ENCODE measurements at places on chromosomes 7 and 10. TPM values are rescaled to one million over a fixed set of nuclear protein-coding genes. Genes with fewer than 3 reads are reported as not detected.
A peak's percentile ranks its signal among the peaks of the same experiment; 100 is the strongest.

GRCh38 chr10:92047215-92047614 is 123.6 kb downstream of the BTAF1 start:
- H3K27me3 ChIP-seq = peaks cover 16% of the 10 kb centered on the region
- H3K4me1 ChIP-seq = peaks cover 11% of the 10 kb centered on the region
- no peaks in the 10 kb centered on the region for H3K36me3 ChIP-seq
- no peak overlapping the region for H3K4me3 ChIP-seq
- H3K27ac ChIP-seq = no peak overlapping the region

GRCh38 chr7:114273218-114273617 is 141.4 kb upstream of the FOXP2 start:
- H3K36me3 ChIP-seq = no peaks in the 10 kb centered on the region
- no peaks in the 10 kb centered on the region for H3K4me1 ChIP-seq
- H3K27me3 ChIP-seq = no peaks in the 10 kb centered on the region
- H3K27ac ChIP-seq = no peak overlapping the region
- no peak overlapping the region for H3K4me3 ChIP-seq

The CCDC172 gene
- total RNA-seq = 3.8 TPM

DNA sequence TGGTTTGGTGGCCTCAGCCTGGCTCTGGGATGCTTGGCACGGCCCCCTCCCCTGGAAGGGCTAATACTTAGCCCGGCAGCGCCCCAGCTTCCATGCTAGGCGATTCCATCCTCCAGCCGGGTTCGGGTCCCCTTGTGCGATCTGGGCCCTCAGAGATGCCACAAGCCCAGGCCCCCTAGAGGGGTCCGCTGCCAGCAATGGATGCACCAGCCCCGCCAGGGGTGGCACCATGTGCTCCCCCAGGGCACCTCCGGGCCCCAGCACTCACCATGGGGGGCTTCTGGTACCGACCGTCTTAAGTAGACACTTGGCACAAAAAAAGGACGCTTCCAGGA is 125.7 kb upstream of the KCTD7 start:
- no peak overlapping the region for H3K27ac ChIP-seq
- DNase-seq = no peak
- no peaks in the 10 kb centered on the region for H3K36me3 ChIP-seq

GRCh38 chr10:97964748-97965147 is 65.7 kb downstream of the CRTAC1 start:
- H3K27ac ChIP-seq = no peak overlapping the region
- H3K4me1 ChIP-seq = no peaks in the 10 kb centered on the region
- no peaks in the 10 kb centered on the region for H3K27me3 ChIP-seq
- no peak overlapping the region for H3K4me3 ChIP-seq
- DNase-seq = no peak

GRCh38 chr7:120615703-120616102 is 242.2 kb downstream of the TSPAN12 start:
- H3K4me3 ChIP-seq = no peak overlapping the region
- H3K36me3 ChIP-seq = no peaks in the 10 kb centered on the region
- no peaks in the 10 kb centered on the region for H3K27me3 ChIP-seq
- H3K4me1 ChIP-seq = no peaks in the 10 kb centered on the region
- DNase-seq = no peak

DNA sequence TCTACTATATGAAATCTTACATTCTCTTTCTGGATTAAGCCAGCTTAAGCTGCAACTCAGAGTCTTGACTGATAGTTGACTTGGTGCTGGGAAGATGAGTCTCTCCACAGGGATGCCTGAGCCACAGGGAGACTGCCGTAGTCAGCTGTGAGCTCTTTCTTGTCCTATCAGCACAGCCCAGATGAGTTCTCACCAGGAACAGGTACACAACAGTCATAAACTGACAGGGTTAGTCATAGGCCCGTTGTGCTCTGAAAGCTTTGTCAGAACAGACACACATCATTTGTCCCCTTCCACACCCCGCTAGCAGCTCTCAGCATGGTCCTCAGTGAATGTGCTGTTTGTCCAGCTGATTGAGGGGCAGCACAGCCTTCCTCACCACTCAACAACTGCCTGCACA is 221.6 kb downstream of the RPS24 start:
- H3K4me3 ChIP-seq = no peak overlapping the region
- DNase-seq = no peak
- no peak overlapping the region for H3K27ac ChIP-seq

The PLXDC2 gene
- 19.4 TPM for total RNA-seq

GRCh38 chr7:150958062-150958552 is 20.0 kb downstream of the KCNH2 start:
- H3K27me3 ChIP-seq = peaks cover 32% of the 10 kb centered on the region
- peaks cover 12% of the 10 kb centered on the region for H3K4me1 ChIP-seq
- DNase-seq = peak; percentile 79
- H3K4me3 ChIP-seq = peak overlapping the region; percentile 37

DNA sequence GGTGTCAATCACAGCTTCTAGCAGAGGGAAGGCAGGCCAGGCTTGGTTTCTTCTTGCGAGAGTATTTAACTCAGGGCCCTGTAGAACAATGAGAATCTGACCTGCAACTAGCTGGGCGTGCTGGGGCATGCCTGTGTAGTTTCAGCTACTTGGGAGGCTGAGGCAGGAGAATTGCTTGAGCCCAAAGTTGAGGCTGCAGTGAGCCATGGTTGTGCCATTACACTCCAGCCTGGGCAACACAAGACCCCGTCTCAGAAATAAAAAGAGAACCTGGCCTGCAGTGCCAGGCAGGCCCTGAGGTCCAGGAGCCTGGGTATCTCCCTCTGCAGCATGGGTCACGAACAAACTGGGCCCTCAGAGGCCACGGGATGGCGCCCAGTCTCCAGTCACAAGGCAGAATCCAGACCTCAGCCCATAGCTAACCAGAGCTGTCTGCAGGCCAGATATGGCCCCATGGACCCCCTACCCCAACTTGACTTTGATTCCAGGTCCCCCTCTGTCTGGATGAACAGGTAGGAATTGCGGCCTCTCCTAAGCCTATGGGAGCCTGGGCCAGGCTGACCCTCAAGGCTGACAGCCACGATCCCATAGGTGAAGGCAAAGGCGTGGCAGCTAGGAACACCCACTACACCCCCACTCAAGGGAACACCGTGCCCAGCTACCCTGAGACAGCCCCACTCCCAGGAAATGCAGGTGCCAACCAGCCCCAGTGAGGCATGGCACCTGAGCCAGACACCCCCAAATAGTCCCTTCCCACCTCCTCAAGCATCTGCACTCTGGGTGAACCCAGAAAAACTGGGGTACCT is 102.7 kb upstream of the TNRC18 start:
- H3K27me3 ChIP-seq = no peaks in the 10 kb centered on the region
- peak overlapping the region; percentile 100 for H3K27ac ChIP-seq
- peak overlapping the region; percentile 99 for H3K4me3 ChIP-seq
- peaks cover 59% of the 10 kb centered on the region for H3K36me3 ChIP-seq
- peaks cover 6% of the 10 kb centered on the region for H3K4me1 ChIP-seq

The EPHA1 gene
- total RNA-seq = 119 TPM

- no peaks in the 10 kb centered on the region for H3K27me3 ChIP-seq
- H3K36me3 ChIP-seq = no peaks in the 10 kb centered on the region
- no peak overlapping the region for H3K4me3 ChIP-seq
- H3K4me1 ChIP-seq = no peaks in the 10 kb centered on the region
- H3K27ac ChIP-seq = no peak overlapping the region
Measured at GRCh38 chr10:64859911-64860310, 1338.7 kb downstream of the REEP3 start.

All from GM23338 (cell line).